ENCODE measurements at places on chromosomes 2 and 18. TPM values are rescaled to one million over a fixed set of nuclear protein-coding genes. Genes with fewer than 3 reads are reported as not detected.

DNA sequence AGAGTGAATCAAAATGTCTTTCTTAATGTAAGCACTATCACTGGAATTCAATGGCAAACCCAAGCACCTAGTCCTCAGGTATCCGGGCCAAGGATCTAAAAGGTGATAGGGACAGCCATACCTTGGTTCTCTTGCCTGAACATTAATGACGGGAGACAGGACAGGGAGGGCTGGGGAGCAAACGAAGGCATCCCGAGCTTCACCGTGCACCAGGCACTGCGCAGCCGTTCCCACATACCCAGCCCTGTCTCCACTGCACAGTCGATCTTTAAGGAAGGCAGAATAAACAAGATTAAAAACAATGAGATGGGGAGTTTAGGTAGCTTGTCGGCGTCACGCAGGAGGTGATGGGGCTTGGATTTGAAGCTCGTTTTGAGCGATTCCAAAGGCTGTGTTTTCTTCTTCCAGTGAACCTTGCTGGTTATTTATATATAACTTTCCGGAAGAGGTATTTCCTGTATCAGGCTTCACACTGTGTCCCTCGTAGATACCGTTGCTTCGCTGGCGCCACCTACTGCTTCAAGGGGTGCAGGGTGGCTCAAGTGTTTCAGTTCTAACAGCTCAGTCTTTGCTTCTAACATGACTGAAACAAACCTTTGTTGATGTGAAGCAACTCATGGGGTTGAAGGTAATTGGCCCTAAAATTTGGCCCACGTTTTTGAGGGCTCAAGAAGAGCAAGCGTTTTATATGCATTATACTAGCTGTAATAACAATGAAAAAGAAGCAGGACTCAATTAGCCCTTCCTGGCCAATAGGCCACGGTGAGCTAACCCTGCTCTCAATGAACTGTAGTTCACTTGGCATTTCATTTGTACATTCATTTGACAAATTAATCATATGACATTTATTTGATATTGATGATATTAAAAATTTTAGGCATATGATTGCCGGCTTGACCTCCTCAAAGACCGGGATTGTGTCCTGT is 77.4 kb downstream of the DCDC2C start:
- DNase-seq, result peak; percentile 41

Gene TMEFF2
- 0.40 TPM for polyA plus RNA-seq

Gene SOWAHC
- polyA plus RNA-seq, result 11.2 TPM

DNA sequence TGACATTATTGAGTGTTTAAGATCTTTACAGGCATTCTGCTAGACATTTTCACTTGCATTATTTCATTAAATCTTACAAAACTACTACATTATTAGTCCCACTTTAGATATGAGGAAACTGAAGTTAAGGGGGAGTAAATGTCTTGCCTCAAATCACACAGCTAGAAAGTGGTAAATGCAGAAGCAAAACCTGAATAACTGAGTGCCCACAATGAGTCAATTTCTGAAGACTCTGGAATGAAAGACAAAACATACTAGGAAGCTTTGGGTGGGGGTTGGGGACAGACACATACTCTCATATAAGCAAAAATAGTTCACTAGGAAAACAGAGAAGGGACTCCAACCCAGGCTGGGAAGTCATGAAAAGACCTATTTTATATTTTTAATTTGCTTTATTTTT is 214.4 kb upstream of the LRATD1 start:
- no peak for DNase-seq

DNA sequence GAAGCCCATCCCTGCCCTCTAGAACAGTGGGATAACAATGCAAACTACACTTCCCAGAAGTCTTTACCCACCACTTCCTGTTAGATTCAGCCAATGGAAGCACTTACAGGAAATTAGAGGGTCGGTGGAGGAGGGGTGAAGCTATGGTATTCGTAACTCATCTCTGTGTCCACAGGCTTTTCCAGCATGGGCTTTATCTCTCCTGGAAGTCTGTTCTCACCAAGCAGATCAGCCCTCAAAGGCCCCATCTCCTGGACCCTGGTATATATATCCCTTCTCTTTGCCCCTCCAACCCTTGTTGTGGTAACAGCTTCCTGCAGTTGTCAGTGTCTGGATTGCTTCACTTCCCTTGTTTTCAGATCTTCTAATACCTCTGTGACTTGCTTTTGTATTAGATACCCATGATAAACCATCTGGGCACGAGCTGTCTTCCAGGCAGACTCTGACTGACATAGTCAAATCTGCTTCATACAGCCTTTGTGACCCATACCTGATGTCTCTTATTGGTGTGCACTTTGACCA is 475.0 kb upstream of the POU3F3 start:
- peak; percentile 63 for DNase-seq

Gene SKOR2
- not detected for polyA plus RNA-seq

DNA sequence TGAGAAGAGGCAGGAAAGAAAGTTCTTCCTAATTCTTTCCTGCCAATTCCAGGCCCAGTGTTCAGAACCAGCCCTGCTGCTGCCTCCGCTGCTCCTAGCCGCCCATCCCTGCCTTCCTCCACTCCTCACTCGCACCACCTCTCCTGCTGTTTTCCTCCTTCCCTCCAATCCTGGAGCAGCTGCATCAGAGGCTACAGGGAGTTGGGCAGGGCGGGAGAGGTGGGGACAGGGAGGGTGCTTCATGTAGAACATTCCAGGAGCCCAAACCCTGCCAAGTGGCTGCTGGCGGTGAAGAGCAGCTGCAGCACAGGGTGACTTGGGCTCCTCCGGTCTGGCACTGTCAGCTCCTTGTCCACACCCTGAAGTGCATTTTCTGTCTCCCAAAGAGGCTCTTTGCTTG is 176.3 kb downstream of the TNS1 start:
- no peak for DNase-seq
